Panc1 (cell line): ENCODE measurements at places on chromosomes 6 and 20.

GRCh38 chr20:46872328-46873211 lies 22.1 kb upstream of the EYA2 start:
- no peak for DNase-seq

DNA sequence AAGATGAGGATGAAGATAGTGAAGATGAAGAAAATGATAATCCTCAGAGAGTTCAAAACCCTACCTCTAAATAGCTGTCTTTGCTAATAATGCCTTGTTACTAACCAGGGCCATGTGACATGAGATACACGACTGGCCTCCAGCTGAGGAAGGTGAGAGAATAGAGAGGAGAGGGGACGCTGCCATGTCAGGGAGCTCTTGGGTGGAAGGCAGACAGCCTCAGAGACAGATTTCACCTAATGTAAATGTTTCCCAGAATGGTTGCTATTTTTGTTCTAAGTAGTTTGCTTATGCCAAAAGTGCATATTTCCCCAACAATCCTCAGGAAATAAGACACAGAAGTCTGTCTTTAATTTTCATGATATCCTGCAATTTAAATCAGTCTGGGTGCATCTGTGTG lies 138.4 kb downstream of the ELOVL4 start:
- no peak for DNase-seq

- no peak for DNase-seq
Measured at GRCh38 chr6:32069460-32069859, 31.2 kb downstream of the CYP21A2 start.

- DNase-seq = no peak
Measured at GRCh38 chr20:53643031-53643832, 49.6 kb upstream of the ZNF217 start.

- DNase-seq = no peak
Measured at GRCh38 chr20:39176457-39176856, 214.3 kb downstream of the DHX35 start.

DNA sequence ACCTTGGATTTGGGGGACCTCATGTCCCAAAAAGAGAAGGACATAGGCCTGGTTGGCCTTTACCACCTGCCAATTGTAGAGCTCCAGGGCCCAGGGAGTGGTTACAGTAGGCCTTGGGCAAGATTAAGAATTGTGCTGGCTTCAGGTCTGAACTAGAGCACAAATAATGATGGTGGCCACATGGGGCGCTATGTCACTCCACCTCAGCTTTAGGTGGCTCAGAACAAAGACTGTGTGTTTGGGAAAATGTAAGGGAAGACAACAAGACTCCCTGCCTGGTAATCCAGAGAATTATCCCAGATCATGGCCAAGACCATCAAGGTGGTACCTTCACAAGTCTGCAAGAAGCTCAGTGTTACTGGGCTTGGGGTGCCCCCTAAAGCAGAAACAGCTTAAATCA lies 224.9 kb upstream of the OPRM1 start:
- no peak for DNase-seq

- DNase-seq = no peak
Measured at GRCh38 chr20:62831854-62832211, 15.0 kb downstream of the COL9A3 start.

DNA sequence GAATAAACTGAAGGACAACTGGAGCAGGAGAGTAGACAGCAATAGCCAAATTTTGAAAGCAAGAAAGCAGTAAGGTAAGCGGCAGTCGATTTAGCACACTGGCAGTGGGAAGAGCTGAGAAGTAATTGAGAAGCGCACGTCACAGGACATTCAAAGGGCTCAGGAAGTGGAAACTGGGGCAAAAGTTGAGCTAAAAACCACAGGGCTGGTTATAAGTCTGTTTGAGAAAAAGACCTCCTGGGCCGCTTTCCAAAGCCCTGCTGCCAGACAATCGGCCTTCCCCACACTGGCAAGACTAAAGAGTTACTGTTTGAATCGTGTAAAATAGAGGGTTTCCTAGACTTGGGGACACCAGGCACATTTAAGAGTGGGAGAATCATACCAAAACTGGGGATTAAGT lies 161.4 kb downstream of the DNAH8 start:
- no peak for DNase-seq

DNA sequence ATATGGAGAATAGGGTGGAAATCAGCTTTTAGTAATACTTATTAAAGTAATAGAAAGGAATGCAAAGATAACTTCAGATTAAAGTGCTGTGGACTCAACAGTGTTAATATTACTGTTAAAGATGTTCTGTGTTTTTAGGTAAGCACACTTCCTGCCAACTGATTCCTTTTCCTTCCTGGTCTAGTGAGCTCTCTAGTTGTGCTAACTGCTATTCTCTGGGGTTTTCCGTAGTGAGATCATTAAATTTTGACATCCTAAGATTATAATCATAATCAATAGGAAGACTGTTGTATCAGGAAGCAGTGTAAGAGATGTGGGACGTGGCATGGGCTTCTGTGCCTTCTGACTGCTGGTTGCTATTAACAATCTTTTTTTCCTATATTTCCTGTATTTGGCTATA lies 1.2 kb upstream of the TMEM217 start:
- no peak for DNase-seq

DNA sequence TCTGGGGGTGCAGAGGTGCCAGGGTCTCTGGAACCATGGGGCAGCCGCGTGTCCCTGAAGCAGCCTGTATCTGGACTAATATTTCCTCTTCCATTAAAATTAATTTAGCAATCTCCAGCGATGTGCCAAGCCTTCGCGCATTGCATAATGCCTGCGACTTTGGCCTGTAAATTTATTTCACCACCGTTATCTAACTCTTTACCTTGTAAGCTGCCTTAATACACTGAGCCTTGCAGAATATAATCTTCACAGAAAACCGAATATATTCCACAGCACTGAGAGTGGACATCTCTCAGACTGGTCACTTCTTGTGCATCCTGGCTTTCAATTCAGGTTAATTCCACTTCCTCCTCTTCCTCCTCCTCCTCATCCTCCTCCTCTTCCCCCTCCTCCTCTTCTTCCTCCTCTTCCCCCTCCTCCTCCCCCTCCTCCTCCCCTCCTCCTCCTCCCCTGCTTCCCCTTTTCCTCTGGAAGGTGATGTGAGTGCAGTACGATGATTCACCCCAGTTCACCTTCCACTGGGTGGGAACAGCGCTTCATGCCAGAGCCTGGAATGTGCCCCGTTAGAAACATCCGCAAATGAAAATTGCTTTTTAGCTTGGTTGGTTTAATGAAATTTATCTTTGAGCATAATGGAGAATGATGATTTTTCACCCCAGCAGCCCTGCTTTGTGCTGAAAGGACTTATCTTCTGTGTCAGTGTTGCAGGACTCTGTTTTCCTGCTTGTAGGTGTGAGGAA lies 101.4 kb downstream of the CDH4 start:
- DNase-seq = no peak
